ENCODE measurements at places on chromosomes 6 and 20.

- DNase-seq: no peak
Measured at GRCh38 chr6:134049176-134049575, 3.2 kb downstream of the SLC2A12 start.

- no peak for DNase-seq
Measured at GRCh38 chr6:116564311-116564710, 7.0 kb upstream of the RWDD1 start.

GRCh38 chr6:157808405-157808950 is 14.6 kb upstream of the SNX9 start:
- no peak for DNase-seq

GRCh38 chr6:1131285-1132079 is 180.4 kb upstream of the FOXQ1 start:
- no peak for DNase-seq

- no peak for DNase-seq
Measured at GRCh38 chr20:64216036-64216435, 39.5 kb upstream of the PCMTD2 start.

GRCh38 chr6:14232889-14233288 is 115.3 kb downstream of the CD83 start:
- DNase-seq: no peak

DNA sequence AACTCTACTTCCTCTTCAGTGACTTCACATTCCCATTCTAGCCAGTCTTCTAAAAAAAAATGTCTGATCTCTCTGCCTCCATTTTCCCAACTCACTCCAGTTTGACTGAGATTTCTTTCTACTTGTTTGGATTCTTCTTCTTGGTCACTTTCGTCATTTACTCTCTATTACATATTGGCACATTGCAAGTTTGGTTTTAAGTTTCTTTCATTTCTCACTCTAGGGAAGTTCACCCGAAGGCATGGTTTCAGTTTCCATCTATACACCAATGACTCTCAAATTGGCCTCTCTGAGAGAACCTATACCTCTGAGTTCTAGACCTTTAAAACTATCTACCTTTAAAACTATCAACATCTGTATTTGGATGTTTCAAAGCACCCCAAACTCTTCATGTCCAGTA is 51.3 kb downstream of the CD109 start:
- DNase-seq: no peak

DNA sequence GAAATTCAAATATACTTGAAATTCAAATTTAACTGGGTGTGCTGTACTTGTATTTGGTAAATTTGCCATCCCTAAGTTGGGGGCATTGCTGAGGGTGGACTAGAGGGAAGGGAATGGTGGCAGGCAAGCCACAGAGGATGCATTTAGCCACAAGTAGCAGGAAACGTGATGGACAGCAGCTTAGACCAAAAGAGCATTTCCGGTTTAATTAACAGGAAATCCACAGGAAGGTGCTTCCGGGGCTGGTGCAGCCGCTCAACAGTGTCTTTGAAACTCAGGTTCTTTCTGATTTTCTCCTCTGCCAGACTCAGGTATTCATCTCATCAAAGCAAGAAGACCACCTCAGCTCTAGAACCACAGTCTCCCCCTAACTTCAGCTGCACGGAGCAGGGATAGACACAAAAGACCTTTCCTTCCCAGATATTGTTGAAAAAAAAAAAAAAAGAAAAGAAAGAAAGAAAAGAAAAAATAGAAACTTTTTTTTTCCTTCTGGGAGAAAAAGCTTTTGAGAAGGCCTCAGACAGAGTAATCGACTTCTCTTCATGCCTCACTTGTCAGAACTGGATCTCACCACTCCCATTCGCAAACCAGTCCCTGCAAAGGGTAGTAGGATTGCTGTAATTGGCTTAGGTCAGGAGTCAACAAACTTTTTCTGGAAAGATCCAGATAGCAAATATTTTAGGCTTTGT is 8.0 kb upstream of the BCAS1 start:
- DNase-seq: no peak

- DNase-seq: no peak
Measured at GRCh38 chr6:151862461-151862860, 55.0 kb downstream of the ESR1 start.

GRCh38 chr6:57017841-57018240 is 28.7 kb upstream of the KIAA1586 start:
- DNase-seq: no peak

DNA sequence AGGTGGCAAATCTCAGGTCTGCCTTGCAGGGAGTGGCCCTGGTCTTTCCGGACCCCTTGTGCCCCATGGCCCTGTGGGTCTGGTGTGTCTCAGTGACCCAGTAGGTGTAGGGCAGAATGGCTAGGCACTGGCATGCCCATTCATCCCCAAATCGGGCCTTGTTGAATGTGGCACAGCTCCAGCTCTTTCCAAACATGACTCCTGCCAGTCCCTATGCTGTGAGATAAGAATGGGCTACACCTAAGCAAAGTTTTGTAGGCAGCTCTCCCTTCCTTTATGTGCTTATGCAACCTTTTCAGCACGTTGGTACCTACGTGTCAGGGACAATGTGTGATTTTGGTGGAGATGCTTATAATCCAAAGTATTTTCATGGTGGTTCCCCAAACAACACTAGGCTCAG is 33.9 kb downstream of the FOXO3 start:
- DNase-seq: no peak

- DNase-seq: no peak
Measured at GRCh38 chr6:110589865-110590513, 113.6 kb upstream of the SLC22A16 start.

DNA sequence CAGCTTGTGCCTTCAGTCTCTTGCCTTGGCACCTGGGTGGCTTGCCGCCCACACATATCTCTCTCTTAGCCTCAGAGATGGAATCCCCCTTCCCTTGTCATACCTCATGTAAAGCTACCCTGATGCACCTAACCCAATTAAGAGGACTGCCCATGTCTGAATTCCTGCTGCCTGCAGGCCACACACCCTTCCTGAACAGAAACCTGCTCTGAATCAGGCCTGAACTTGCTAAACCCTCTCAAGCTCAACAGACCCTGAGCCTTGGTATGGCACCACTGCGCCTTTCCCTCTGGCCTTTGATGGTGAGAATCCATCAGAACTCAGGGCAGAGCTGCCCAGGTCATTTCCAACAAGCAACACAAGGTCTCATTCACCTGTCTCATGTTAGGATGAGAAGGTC is 5.2 kb downstream of the RAET1G start:
- DNase-seq: no peak

DNA sequence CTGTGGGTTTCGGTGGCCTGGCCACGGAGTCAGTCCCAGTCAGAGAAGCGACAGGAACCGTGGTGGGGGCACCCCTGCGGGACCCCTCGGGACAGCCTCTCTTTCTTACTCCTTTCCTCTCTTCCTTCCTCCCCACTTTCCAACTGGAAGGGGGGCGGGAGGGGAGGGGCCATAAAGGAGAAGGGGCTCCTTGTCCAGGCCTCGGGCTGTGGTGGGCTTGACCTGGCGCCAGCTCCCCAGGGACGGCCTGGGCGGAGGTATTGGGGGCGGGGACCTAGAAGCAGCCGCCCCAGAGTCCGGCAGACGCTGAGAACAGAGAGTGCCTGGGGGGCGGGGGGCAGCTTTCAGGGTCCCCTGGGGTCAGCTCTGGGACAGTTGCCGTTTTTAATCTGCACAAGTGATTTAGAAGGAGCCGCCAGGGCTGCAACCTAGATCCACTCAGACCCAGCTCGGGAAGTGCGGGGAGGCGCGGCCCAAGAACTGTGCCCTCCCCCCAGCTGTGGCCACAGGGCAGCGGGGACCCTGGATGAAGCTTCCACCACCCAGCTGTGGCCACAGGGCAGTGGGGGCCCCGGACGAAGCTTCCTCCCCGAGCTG is 6.4 kb upstream of the ABHD16B start:
- DNase-seq: no peak

DNA sequence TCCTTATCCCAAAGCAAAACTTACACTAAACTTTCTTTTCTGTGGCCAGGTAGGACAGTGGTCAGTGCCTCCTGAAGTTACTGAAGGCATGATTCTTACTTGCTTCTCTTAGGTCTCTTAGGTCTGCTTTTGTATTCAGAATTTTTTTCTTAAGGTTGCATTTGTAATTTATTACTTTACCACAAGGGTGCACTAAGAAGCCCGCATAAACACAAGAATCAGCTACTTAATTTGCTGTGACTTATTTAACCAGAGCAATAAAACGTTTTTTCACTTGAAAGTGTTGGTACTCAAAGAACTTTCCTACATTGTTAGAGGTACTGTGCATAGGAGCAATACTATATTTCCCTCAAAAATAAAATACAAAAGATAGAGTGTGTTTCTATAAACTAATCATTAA is 75.4 kb upstream of the LAMA2 start:
- DNase-seq: no peak

GRCh38 chr20:8132484-8133309 is 631 bp downstream of the PLCB1 start:
- DNase-seq: peak; percentile 24

GRCh38 chr20:2729251-2729713 is 36.7 kb downstream of the EBF4 start:
- DNase-seq: no peak

DNA sequence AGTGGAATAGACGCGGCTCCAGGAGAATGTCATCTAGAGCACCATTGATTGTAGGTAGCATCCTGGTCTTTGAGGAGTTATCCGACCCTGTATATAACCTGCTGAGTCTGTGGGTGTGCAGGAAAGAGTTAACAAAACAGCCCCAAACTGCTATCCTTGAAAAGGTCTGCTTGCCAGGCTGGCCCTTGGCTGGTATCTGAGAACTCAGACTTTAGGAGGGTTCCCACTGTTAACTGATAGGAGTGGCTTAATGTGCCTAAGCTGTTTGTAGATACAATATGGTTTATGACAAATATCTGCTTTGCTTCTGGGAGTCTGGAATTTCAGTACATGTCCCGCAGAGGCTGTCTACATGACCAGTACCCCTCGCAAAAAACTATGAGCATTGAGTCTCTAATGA is 27.6 kb upstream of the MCUR1 start:
- no peak for DNase-seq

DNA sequence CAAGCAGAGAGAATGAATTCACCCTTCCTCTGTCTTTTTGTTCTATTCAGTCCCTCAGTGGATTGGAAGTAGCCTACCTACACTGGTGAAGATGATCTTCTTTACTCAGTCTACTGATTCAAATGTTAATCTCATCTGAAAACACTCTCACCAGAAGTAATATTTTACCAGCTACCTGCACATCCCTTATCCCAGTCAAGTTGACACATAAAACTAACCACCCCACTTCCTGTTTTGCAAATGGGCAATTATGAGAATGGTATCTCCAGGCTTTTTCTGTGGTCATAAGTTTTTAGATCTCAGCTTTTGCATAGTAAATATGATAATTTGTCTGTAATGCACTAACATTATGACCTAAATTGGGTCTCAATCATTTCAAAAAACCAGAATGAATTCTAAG is 228.8 kb upstream of the ECI2 start:
- DNase-seq: no peak

DNA sequence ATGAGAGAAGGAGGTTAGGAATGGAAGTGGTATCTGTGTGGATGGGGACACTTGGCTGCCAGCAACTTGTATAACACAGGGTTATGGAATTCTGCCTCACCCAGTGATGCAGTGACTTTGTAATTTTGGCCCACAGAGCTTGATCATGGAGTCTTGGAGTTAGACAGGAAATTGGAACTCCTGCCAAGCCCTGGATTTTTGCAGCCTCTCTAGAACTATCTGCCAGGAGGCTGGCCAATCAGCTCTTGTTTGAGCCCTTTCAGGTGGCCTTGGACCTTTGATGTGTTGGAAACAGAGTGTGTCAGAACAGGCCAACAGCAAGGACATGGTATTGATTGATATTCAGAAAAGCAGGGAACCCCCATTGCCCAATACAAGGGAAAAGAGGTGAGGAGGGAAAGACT is 157.7 kb upstream of the GGTLC1 start:
- no peak for DNase-seq

DNA sequence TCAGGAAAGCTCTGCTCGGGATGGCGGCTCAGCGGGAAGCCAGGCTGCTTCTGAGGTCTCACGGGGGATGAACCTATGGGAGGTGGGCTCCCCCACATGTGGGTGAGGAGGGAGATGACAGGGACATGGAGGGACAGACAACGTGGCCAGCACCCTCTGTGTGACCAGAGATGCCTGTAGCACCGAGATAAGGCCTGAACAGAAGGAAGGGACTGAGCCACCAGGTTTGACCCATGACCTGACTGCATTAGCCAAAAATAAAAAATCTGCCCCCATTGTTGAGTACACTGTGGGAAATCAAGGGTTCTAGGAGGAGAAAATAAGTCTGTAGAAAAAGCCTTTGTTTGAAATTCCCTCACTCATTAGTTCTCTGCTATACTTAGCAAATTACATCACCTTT is 105.7 kb downstream of the RNASET2 start:
- no peak for DNase-seq

DNA sequence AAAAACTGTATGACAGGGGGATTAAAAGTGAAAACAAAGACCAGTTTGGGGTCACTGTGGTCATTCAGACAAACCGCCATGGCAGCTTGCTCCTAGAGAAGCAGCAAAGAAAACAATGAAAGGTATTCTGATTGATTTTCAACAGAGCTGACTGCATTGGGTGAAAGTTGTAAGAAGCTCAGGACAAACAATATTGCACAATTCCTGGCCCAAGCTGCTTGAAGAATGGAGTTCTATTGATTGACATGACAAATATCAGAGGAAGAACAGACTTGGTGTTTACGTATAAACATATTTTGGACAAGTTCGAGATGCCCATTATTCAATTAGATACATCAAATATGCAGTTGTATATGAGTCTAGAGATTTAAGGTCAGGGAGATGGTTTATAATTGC is 62.0 kb downstream of the TRIM38 start:
- no peak for DNase-seq

GRCh38 chr20:25389401-25389857 is 1.2 kb downstream of the ABHD12 start:
- no peak for DNase-seq

Data from posterior cingulate gyrus (tissue), 11 donors.